ENCODE measurements at places on chromosomes 4 and X.

- DNase-seq = no peak
Measured at GRCh38 chr4:154186888-154187287, 304.7 kb downstream of the DCHS2 start.

DNA sequence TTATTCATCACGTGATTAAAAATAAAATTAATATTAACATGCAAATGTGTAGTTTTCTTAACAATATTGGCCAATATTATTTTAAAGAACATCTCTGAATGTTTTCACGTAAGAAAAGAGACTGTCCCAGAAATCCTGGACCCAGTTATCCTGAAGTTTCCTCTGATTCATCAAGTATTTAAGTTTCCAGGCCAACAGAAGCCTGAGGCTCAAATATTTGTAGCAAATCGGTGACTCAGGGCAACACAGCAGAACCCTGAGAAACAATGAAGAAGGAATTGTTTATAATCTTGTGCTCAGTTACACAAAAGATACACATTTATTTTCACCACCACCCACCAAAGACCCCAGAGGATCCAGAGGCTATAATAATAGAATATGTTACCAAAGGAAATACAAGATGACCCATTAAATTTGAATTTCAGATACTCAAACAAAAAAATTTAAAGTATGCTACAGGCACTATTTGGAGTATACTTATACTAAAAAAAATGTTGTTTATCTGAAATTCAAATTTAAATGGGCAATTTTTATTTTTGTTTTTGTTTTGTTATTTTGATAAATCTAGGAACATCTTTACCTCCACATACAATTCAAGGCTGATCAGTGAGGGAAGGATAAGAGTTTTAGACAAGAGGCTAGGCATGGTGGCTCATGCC lies 33.9 kb upstream of the SLC7A11 start:
- no peak for DNase-seq

GRCh38 chr4:141435446-141436225 lies 200.7 kb upstream of the IL15 start:
- no peak for DNase-seq

DNA sequence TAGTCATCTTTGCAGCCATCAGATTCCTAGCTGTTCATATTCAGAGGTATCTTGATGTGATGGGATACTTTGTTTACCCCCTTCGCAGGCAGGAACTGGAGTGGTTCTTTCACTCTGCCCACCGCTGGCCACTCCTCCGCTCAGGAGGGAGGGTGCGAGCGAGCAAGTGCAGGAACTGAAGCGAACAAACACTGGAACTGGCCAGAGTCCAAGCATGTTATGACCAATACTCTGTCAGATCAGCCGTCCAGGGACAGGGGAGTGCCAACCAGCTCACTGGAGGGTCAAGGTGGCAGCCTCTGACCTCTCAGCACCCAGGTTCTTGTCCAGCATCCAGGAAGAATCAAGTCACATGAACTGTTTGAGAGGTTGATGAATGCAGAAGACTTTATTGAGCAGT lies 18.0 kb upstream of the MANBA start:
- no peak for DNase-seq

DNA sequence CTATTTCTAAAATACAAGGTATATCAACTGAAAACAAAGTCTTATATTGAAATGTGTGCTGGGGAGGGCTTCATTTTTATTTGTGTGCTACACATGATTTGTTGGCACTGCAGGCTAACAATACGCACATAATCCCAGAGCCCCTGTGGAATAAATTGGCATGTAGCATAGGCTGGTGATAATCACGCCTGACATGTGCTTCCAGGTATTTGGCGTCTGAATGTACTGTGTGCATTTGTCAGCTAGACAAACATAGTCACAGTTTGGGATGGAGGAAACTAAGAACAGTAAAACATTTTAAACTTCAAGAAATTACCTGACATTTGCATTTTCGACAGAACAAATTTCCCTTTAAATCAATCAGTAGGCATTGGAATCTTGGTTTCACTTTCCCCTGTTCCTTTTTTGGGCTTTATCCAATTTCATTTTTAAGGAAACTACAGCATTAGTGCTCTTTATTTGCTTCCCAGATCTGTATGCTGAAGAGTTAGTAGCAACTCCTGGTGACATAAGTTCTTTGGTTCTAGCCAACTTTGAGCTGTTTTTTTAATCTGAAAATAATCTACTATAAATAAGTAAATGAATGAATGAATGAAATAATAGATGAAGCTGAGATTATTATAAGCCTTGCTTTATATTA lies 472.3 kb downstream of the PDHA2 start:
- no peak for DNase-seq

DNA sequence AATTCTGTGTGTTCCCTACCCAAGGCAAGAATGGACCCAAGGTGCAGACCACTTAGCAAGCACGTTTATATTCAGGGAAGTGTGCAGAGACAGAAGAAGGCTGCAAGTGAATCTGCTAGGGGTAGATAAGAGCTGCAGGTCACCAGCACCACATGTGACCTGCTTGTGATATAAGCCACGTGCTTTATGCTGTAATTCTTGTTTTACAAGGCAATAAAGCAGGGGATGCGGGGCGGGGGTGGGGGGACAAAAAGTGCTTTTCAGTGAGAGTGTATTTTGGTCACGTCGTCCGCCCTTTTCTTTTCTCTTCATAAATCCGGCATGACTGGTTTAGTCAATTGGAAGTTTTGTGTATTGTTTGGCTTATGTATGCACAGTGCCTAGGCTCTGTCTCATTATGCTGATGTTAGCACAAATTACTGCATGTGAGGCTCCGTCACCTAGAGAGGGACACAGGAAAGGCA lies 192.7 kb downstream of the RBMX2 start:
- DNase-seq = no peak

DNA sequence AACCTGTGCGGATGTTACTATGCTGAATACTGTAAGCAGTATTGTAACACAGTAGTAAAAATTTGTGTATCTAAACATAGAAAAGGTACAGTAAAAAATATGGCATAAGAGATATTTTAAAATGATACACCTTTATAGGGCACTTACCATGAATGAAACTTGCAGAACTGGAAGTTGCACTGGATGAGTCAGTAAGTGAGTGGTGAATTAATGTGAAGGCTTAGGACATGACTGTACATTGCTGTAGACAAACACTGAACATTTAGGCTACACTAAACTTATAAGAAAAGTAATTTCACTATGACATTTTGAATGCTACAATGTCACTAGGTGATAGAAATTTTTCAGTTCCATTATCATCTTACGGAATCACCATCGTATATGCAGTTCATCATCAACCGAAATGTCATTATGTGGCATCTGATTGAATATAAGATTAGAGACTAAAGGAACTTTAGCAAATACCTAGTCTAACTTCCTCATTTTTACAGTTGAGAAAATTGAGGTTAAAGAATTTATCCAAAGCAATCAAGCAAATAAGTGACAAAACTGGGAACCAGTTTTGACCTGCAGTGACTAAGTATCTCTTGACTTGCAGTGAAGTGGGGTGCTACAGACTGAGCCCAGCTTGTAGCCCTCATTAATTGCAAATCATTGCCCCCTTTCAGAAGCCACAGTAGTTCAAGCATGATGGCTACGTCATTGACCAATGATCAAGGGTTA lies 55.3 kb downstream of the EGF start:
- DNase-seq = peak; percentile 63

DNA sequence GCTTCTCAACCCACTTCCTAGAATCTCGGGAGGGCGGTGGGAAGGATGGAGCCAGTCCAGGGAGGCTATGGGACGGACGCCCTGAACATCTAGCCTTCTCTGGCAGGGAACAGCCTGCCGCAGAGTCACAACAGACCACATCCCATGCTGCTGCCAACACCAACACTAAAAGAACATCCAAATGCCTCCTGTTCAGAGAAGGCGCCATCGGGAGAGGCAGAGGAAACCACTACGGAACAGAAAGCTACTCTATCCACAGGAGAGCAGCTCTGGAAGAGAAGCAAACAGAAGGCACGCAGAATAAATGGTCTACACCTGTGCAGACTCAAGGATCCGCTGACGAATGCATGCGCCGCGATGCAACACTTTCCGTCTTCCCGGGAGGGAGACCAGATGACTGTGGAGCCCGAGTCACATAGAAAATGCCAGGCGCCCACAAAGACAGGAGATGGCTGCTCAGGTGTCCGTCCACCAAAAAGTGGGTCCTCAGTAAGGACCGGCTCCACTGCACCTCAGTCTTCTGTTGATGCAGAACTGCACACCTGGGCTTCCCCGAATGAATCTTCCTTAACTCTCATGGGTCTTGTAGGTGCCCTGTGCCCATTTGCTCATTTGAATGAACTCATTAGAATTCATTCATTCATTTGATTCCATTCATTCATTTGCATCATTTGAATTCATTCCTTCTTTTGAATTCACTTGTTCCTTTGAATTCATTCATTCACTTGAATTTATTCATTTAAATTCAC lies 217.5 kb downstream of the DHRSX start:
- DNase-seq = peak; percentile 14

DNA sequence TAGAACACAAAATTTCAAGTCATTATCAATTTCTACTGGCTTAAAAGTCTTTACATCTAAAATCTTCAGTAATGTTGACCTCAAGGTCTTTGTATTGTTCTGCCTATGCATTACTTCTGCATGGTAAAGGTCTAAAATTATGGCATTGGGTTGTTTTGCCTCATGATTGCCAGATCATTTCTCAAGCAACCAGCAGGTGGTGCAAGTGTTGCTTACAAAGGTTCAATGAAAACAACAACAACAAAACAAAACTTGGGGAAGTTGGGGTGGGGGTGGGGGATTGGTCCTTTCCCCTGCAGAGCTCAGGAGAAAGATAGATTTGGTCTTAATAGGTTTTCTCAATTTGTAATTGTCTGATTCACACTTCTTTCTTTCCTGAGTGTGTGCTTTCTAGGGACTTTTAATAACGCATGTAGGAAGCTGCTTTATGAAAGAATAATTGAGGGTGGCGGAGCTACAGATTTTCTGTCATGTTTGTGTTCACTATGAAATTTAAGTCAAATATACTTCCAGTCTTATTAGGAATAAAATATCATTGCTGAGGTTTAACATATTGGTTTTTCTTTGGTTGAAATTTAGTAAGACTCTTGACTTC lies 145.1 kb downstream of the COL4A5 start:
- DNase-seq = peak; percentile 19

- DNase-seq = no peak
Measured at GRCh38 chr4:55864577-55865223, 11.3 kb downstream of the EXOC1 start.

DNA sequence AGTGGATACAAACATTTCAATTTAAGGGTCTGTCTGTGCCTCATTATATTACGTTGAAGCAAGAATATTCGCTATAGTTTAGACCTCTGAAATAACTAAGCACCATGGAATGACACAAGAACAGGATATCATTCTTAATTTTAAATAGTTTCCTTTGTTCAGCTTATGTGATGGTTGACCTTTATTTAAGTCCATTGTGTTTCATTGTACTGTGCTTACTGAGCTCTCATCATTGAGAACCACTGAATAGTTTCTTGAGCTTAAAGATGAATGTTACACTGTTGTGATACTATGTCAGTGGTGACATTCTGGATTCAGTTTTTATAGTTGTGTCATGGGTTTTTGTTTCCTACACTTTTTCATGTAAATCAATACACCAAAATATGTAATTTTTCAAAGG lies 239.3 kb downstream of the RPA4 start:
- DNase-seq = no peak

- no peak for DNase-seq
Measured at GRCh38 chrX:25105221-25105620, 89.5 kb upstream of the ARX start.

DNA sequence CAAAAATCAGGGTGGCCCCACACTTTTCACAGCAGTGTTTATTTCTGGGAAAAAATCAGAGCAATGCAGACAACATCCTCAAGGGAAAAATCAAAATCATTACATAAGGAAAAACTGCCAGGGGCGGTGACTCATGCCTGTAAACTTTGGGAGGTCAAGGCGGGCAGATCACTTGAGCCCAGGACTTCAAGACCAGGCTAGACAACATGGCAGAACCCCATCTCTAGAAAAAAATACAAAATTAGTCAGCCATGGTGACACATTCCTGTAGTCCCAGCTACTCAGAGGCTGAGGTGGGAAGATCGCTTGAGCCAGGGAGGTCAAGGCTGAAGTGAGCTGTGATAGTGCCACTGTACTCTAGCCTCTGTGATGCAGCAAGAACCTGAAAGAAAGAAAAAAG lies 102.8 kb downstream of the NAF1 start:
- peak; percentile 59 for DNase-seq

DNA sequence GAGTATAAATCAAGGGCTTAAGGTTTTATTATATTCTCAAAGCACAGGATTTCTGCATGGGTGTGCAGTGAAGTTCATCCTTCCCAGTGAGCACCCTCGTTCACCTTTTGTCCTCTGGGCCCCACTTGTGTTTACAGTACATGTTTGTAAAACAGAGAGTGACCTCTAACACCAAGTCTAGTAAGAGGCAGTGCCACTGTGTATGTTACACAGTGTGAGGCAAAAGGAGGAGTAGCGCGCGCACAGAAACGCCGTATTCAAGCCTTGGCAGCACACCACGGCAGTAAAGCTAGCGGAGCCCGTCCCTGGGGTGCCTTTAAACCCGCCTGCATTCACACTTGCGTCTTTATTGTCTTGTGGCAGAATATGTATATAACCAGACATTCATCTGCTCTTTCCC lies 51.9 kb downstream of the CCNI start:
- no peak for DNase-seq

- no peak for DNase-seq
Measured at GRCh38 chr4:119508281-119508680, 120.3 kb downstream of the PDE5A start.

DNA sequence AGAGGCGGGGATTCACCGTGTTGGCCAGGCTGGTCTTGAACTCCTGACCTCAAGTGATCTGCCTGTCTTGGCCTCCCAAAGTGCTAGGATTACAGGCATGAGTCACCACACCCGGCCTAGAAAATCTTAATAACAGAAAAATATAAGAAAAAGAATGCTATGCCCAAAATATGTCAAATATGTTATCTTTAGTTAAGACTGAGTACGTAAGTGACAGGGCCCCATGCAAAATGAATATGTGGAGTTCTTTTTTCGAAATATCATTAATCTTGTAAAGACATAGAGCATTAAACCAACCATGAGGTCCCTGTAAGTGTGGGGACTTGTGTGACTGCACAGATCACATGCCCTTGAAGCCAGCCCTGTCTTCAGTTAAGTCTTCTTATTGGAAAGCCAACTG lies 8.9 kb upstream of the ZNF518B start:
- no peak for DNase-seq

GRCh38 chr4:7320206-7320797 lies 114.4 kb downstream of the PSAPL1 start:
- no peak for DNase-seq

DNA sequence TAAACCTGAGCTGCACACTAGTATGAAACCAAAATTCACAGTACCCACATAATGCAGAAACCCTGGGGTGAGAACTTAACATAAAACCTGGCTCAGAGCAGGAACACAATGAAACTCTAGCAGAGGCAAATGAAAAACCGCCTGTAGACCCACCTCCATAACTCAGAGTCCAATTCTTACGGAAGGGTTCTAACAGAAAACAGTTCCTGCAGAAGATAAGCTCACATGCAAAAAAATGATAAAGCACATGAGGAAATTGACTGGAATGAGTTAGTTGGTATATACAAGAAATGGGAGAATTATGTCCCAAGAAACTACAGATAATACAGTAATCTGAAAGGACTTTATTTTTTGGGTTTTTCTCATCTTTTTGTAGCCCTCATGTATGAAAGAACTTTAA lies 14.7 kb downstream of the RTL9 start:
- DNase-seq = no peak

All from RKO (cell line).